ENCODE measurements at places on chromosomes 7 and 10.

- DNase-seq = no peak
Measured at GRCh38 chr7:55570218-55570873, 2.0 kb downstream of the VOPP1 start.

- peak; percentile 16 for DNase-seq
Measured at GRCh38 chr10:48251525-48252353, 22.8 kb downstream of the FRMPD2 start.

- no peak for DNase-seq
Measured at GRCh38 chr10:8163824-8164223, 109.3 kb downstream of the GATA3 start.

DNA sequence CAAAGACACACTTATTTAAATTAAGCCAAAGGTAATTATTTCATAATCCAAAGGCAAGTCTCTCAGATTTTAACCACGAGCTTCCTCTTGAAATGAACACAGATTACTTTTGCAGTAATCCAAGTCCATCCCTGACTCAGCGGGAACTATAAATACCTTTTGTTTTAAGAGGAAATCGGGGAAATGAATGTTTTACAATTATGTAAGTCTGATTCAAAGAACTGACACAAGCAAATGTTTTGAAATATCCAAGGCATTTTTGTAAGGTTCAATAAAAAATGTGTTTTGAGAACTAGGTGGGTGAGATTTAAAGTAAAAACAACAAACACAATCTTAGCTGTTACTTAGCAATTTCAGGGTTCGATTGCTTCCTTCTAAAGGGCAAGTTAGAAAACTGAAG lies 179.8 kb upstream of the ASAH2 start:
- no peak for DNase-seq

GRCh38 chr10:114708717-114709335 lies 50.8 kb upstream of the ABLIM1 start:
- DNase-seq = no peak

DNA sequence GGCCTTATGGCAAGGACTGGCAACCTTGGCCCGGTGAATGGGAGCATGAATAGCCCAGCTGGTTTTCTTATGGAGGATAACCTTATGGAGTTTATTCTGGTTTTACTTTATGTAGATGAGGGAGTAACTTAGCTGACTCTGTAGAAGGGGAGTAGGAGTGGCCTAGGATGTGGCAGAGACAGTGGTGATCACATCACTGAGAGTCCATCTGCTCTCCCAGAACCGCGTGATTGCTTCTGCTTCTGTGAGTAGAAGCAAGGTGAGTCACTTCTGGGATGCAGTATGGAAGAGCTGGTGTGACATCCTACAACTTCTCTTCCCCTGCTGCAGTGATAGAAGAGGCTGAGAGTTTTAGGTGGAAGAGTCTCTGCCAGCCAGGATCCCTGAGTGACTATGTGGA lies 129.2 kb downstream of the RPS24 start:
- no peak for DNase-seq

All from left renal pelvis (tissue), 4 donors.